T-helper 2 cell (primary cell): ENCODE measurements at places on chromosomes 7 and 10.
A peak's percentile ranks its signal among the peaks of the same experiment; 100 is the strongest.

DNA sequence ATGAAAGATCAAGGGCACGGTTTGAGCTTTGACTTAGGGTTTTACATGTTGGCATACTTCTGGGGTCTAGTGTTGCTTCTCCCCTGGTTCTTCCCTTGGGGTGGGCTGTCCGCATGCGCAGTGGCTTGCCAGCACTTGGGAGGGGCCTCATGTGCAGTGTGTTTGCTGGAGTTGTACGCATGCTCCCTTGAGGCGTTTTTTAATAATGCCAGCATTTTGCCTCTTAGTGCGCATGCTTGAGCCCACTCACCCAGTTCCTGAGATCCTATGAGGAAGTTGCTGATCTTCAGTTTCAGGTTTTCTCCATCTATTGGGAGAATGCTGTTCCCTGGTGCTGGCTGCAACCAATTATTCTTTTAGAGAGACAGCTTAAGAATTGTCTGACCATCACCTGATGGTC lies 113.4 kb upstream of the GPR141 start:
- no peak for DNase-seq

DNA sequence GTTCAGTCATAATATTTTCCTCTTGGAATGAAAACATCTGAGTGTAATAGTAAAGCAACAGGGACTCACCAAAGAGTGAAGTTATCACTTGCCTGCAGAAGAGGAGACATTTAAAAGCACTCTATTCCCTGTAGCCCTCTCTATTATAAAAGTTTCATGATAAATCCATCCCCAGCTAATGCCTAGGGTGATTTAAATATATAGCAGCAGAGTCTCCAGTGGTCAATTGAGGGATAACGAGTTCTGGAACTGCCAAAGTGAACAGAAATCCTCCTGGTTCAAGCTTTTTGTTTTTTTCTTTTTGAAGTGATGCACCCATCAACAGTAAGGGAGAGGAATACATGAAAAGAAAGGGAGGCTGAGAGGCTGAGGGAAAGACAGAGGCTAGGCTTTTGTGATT lies 87.3 kb downstream of the EVX1 start:
- DNase-seq: no peak

DNA sequence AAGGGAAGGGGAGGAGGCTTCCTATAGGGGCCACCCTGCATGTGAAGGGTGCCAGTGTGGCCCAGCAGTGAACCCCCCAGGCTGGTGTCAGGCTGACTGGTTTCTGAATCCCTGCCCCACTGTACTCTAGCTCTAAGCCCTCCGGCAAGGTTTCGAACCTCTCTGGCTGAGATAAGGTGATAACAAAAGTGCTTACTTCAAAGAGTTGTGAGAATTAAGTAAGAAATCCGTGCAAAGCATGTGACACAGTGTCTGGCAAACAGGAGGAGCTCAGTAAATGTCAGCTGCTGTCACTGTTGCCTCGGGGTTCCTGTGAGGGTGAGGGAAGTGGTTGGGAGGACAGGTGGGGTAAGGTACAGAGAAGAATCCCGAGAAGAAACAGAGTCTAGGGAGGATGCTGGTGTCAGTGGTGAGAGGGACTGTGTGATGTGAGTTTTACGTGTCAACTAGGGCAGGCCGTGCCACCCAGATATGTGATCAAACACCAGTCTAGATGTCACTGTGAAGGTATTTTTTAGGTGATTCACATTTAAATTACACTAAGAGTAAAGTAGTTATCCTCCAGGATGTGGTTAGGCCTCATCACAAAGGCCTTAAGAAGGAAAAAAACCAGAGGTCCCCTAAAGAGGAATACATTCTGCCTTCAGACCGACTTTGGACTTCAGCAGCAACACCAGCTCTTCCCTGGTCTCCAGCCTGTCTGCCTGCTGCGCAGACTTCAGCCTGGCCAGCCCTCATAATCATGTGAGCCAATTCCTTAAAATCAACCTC lies 64.4 kb downstream of the BPGM start:
- DNase-seq: peak; percentile 30

DNA sequence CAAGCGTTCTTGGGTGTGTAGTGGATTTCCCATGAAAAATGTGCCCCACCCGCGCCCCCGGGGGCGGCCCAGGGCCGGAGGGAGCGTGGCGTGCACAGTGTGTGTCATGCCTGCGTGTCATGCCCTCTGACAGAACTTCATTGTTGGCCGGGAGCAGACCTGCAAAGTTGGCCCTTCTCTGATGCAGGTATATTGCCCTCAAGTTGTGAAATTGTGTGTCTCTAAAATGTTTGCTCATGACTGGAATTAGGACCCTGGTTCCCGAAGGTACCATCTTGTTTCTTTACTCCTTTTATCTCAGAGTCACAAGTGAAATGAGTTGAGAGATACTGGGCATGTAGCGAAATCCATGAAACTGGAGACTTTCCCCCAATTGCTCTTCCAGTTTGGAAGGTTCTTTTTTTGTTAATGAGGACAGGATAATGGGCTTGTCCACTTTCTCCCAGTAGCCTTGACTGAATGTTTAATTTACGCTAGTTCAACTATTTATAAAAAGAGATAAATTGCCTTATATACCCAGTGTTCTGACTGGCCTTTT lies 26.2 kb downstream of the ADK start:
- peak; percentile 9 for DNase-seq

- DNase-seq: peak; percentile 15
These were observed 72.5 kb downstream of the PRLHR start for GRCh38 chr10:118522791-118523498.

DNA sequence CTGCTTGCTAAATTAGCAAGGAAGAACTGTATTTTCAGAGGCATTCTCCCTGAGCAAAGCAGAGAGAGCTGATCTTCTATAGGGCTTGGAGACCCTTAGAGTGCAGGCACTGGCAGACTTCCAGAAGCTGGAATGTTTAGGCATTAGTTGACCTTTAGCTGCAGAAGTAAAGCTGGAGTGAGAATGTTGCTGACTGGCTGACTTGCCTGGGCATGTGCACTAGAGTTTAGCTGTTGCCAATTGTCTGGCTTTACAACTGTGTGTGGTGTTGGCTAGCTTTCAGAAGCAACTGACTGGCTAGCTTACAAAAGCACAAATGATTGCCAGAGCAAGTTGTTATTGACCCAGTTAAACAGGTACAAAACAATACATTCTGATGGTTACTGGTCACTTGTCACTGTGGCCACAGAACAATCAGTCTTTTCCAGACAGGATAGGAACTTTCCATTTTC lies 25.1 kb downstream of the FAM13C start:
- DNase-seq: no peak

DNA sequence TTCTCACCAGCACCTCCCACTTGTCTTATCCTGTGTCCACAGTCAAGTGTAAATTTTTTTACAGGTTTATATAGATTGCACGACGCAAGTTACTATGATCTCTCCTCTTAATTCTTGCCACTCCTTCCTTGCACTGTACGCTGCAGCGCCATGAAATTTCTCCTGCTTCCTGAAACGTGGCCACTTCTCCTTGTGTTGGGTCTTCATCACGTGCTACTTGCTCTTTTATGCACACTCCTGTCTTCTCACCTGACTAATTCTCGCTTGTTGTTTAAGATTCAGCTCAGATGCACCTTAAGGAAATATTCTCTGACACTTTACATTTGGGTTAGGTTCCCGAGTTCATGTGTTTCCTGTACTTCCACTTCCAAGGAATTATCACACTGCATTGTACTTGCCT lies 76.5 kb upstream of the ODAD2 start:
- DNase-seq: no peak

DNA sequence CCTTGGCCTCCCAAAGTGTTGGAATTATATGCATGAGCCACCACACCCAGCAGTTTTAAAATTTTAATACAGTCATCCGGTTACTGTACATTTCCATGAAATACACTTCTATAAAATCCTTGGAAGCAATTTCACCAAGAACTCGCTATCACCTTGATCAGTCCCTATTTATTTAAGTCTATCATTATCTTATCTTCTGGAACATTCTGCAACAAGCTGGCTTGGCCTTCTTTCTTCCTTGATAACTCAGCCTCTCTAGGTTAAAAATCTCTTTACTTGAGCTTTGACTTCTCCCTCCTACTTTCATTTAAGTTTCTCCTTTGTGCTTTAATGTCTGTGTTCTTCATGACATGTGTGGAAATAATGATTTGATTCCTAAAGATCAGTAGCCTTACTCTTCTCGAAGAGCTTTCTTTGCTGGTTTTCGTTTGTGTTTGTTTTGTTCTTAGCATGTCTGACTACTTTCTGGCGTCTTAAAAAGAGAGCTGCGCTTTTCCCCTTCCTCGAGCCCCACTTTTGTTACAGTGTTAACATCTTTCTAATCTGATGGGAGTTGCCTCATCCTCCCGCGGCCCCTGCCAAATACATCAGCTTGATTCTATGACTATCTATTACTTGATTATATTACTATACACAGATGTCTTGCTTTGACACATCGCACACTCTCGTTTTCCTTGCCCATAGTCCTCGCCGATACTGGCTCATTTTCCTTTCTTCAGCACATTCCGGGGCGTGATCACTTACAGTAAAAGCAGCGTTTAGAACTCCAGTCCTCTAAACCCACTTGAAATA lies 11.1 kb upstream of the CALML5 start:
- DNase-seq: no peak

DNA sequence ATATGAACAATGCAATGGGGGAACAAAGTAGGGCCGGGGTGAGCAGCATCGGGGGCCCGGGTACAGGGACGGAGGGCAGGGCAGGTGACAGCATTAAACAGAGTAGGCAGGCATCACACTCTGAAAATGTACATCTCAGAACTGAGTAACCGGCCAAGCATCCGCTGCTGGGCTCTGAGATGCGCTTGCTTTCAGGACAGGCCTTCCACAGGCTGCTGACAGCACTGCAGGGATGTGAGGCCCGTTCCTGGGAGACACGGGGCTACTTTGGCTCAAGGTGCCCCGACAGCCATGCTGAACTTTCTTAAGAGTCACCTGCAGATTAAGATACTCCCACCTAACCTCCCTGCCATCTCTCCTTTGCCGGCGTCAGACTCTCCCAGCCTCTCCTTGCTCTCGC lies 64.3 kb upstream of the FGFR2 start:
- no peak for DNase-seq

DNA sequence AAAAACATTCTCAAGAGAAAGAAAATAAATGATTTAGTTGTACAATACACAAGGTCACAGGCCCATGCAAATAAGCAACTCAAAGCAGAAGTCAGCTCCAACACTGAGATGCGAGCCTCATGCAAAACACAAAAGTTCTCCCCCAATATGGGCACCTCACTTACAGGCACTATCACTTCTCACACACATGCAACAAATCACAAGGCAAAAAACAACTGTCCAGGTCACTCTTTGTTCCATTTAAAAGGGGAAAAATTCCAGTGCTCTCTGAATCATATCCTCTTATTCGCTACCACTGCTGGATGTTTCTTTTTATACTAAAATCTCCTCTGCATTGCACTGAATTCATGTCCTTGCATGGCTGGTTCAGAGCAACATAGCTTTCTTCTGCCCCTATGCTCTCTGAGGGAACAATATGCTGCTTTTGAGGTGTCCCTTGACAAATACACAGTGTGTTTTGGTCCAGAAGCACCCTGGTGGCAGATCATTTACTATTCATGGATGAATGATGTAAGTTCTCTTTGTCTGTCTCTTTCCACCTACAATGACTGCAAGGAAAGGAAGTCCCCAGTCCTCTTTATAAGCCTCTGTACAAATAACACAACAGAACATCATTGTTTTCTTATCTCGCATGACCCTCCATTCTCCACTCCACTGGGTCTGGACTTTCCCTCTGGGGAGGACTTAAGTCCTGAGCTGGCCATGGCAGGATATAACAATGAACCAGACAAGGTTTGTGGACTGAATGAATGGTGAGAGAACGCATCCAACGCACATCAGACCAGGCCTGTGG lies 85.4 kb upstream of the GSDME start:
- no peak for DNase-seq

GRCh38 chr10:31782701-31783100 lies 145.9 kb downstream of the ARHGAP12 start:
- DNase-seq: no peak

- peak; percentile 83 for DNase-seq
These were observed at the start of gene ZNF518A for GRCh38 chr10:96129387-96130325. TSS of gene ZNF518A (plus strand) at chr10:96130297. CDS start at chr10:96156323, 26,026 bp downstream.

DNA sequence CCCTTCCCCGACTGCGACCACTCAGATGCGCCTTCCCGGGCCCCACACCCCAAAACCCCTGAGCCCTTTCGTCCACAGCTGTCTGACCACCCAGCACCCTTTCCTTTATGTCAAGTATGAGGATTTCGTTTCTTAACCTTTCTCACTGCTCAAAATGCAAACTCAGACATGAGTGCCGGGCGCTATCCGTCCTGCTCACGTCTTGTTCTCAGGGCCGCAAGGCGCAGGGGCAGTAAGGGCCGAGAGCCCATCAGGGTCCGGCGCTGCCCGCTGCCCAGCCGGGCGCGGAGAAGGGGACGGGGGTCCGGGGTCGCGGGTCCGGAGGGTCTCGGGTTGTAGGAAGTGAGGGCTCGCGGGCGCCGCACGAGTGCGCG lies 670 bp upstream of the RBM33 start:
- no peak for DNase-seq

- DNase-seq: no peak
These were observed 10.1 kb downstream of the IRF5 start for GRCh38 chr7:128947854-128948253.

- DNase-seq: no peak
These were observed 27.5 kb downstream of the SH2B2 start for GRCh38 chr7:102313997-102314780.

- peak; percentile 81 for DNase-seq
These were observed 3.4 kb downstream of the KCNH2 start for GRCh38 chr7:150974468-150975391.

GRCh38 chr10:66717231-66717981 lies 208.4 kb upstream of the LRRTM3 start:
- DNase-seq: no peak

DNA sequence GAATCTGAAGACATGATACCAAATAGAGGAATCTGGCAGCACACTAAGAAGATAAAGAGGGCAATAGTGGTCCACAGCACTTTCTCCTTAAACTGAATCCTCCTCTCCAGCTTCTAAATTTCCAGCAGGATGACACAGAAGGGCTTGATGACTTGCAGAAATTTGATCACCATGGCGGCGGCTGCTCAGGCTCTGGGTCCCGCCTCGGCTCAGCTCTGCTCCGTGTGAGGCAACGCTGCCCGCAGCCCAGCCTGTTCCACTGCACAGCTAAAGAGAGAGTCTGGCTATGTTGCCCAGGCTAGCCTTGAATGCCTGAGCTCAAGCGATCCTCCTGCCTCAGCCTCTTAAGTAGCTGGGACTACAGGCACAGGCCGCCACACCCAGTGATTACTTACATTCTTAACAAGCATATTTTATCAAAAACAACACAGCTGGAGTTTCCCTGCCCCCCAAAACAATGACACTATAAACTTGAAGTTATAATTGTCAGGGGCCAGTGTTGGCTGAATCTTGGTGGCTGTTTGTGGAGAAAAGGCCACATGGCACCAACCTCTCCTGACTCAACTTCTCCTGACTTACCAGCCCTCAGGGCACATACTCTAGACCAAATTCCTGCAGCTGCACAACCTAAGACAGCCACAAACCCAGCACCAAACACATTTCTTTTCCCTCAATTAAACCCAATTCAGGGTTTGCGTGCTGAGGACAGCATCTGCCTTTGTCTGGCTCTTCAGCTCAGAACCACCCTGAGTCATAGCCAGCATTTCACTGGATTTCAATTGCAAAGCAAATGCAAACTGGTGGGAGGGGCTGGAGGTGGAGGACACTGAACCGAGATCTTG lies 11.6 kb upstream of the TNPO3 start:
- no peak for DNase-seq

- DNase-seq: no peak
These were observed 82.5 kb downstream of the ABLIM1 start for GRCh38 chr10:114575417-114576131.
